ENCODE measurements at places on chromosomes 11 and 22.

DNA sequence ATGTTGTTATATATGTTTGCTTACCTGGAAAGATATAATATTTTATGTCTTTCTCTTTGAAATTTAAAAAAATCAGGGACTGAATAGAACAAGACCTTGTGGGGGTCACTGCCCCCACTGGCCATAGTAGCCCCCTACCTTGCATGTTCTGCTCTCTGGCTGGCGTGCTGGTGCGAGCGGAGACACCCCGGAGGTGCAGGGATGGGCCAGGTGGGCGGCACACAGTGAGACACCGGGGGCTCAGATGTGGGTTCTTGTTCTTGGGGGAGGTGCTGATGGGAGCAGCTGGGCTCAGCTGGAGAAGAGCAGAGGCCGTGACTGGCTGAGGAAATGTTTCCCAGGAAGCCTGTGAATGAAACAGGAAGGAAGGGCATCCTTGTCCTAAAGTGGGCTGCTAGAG, 20.2 kb downstream of the GAB4 start:
- DNase-seq: no peak

DNA sequence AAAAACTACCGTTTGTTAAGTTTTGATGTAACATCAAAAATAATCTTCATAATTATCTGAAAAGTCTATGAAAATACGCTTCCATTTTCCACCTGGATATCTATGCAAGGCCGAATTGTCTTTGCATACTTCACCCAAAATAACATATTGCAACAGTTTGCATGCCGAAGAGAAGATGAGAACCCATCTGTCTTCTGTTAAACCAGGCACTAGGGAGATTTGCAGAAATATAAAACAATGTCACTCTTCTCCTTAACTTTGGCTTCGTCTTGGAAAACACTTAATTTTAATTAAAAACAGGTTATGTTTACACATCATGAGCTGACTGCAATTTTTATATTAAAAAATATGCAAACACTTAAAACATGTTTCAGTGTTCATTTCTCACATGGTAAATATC, 1325.8 kb downstream of the TBC1D22A start:
- DNase-seq: no peak

DNA sequence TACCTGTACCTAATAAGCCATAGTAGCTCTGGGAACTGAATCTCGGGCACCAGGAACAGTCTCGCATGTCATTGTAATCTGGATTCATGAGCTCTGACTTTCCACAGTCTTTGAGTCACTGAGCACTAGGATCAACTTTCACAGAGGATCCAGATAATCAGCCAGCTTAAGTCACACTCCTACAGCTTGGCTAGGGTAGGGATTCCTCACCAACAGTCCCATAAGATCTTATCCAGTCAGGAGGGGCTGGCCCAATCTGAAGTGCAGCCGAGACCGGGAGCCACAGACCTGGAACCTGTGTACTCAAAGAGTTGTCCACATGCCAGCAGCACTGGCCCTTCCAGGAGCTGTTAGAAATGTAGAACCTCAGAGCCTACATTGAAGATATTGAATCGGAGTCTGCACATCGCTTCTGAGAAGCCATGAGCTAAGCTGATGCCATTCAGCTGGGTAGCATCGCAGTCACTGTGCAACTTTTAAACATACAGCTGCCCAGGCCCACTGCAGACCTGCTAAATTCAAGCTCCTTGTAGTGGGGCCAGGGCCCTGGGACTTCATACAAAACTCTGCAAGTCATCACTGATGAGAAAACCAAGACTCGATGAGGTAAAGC, 538.8 kb upstream of the B3GAT1 start:
- no peak for DNase-seq

DNA sequence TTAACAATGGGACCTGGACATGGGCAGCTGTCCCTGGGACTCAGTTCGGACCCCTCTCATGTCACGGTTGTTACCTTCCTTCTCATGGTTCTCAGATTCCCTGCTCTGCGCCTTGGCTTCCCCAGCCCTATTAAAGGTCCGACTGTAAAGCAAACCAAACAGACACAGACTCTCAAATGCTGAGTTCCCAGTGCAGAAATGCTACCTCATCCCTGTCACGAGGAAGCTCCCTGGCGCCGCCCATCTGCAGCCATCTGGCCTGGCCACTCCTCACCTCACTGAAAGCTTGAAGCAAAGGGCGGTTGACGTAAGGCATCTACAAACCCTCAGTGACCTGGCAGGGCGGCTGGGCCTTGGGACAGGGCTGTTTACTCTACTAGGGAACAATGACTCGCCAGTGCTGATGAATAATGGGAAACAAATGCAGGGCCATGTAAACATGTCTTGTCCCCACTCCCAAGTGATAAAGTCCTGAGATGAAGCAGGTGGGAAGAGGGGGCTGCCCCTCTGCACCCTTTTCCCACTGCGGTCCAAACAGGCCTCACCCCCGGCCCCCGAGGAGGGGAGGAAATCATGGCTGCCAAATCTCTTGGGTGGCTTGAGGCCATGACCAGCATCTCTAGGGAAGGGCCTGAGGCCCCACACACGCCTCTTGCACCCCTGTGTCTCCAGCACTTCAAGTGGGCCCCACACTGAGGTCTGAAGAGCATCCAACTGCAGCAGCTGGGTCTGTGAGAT, 49.3 kb downstream of the SCUBE1 start:
- DNase-seq: no peak

DNA sequence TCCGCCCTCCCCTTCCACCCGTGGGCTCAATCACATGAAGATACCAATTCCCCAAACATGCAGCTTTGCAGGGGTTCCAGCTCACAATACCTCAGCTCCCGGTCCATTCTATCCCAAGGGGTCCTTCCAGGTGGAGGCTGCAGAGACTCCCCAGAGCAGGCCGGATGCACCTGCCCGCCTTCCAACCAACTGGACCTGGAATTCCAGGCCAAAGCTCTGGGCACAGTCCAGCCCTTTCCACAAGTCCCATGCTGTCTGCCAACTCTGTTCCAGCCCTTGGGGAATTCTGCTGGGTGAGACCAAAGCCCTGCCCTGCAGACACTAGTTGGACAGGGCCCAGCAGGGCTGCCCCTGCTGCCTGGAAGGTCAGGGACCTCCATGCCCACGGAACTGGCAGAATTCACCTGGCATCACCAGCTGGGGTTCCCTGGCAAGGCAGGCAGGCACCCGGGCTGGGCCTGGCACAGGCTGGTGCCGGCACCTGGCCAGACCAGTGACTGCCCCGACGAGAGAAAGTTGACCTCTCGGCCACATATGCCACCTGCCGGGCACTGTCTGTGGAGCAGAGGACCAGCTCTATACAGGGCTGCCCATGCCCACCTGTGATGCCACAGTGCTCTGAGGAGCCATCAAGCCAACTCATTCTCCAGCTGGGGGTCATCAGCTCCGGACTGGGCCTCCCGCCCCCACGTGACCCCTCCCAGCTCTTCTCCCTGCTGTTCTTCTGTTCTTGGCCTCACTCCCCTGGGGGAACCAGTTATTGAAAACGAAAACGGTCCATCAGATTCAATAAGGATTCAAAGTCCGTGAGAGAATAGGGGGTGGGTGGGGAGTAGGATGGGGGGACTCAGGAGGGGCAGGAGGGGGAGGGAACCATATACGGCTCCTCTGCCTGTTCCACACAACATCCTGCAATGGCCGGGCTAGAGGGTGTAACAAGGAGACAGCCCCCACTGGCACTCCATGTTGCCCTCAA, 4.7 kb downstream of the SYT7 start:
- DNase-seq: no peak

GRCh38 chr11:7511401-7511800, 2.4 kb upstream of the PPFIBP2 start:
- no peak for DNase-seq

- DNase-seq: no peak
Measured at GRCh38 chr22:34113381-34113780, 193.1 kb upstream of the LARGE1 start.

DNA sequence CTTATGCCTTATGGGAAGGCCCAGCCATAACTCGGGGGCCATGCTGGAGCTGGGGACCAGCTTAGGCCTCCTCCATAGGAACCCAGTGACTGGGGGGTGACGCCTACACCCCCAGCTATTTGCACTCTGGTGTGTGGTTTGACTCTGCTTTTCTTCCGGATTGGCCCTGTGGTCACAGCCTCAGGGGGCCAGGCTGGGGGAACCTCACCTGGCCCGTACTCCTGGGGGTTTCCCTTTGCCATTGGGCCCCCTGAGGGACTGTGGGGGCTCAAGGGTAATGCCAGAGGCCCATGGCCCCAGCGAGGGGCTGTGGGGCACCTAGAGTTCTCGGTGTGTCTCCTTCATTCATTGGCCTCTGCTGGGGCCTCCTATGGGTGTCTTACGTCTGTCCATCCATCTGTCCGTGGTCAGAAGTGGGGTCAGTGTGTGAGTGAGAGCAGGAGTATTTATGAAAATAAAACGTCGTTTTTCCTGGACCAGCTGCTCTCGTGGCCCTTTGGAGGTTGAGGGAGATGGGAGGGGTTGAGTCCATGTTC, 6.3 kb upstream of the SH3BP1 start:
- no peak for DNase-seq

GRCh38 chr22:27714068-27714467, 87.5 kb downstream of the MN1 start:
- no peak for DNase-seq

- DNase-seq: no peak
Measured at GRCh38 chr22:30408388-30409102, 11.7 kb downstream of the SEC14L2 start.

DNA sequence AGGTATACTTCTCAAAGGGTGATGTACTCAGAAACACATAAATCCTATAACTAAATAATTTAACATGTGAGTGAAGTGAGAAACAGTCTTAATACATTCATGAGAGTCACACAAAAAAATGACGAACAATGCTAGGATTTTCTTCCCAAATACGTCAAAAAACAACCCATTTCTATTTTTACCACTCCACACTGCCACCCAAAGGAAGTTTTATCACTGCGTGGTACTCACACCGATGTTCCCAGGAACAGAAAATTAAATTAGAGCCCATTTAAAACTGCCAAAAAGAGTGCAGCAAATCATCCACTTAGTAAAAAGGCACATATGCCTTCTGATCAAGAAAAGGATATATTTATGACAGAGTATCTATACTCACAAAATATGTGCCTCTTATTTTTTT, 710.9 kb upstream of the FAT3 start:
- DNase-seq: no peak

DNA sequence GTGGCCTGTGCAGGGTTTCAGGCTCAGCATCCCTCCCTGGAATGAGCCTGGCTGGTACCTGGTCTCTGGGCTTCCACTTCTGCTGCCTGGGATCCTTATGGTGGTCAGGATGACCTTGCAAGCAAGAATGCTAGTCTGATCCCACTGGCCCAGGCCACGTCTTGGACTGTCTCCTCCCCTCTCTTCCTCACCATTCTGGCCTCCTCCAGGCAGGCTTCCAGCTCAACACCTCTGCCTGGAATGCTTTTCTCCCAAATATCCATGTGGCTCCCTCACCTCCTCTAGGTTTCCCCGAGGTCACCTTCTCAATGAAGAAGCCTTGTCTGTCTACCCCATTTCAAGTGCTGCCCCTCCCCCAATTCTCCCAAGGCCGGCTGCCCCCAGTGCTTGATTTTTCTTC, 39.4 kb upstream of the ALX4 start:
- no peak for DNase-seq

- no peak for DNase-seq
Measured at GRCh38 chr11:1310772-1311468, 1.5 kb upstream of the TOLLIP start.

DNA sequence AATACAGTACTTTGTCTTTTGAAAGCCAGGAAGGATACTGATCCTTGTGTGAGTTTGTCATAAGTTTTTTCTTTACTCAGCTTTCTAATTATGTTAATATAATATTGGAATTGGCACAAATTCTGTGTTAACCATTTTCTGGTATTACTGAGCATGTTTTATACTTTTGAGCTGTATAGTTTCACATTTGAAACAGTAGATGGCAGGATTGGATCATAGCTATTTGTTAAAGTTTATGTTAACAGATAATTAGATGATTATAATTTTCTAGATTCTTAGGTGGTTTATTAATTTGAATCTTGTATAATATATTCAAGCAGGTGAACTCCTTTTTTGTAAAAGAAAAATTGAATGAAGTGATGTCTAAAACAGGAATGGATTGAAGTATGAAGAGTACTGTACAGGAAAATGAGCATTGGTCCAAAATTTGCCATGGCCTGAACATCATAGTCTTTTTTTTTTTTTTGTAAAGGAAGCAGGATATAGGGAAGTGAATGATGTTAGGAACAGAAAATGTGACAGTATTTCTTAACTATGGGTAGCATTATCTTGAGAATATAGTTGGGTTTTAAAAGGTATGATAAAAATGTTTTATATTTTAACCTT, 102.0 kb downstream of the CYP2R1 start:
- no peak for DNase-seq

GRCh38 chr22:32509045-32509444, 34.4 kb downstream of the FBXO7 start:
- DNase-seq: no peak

DNA sequence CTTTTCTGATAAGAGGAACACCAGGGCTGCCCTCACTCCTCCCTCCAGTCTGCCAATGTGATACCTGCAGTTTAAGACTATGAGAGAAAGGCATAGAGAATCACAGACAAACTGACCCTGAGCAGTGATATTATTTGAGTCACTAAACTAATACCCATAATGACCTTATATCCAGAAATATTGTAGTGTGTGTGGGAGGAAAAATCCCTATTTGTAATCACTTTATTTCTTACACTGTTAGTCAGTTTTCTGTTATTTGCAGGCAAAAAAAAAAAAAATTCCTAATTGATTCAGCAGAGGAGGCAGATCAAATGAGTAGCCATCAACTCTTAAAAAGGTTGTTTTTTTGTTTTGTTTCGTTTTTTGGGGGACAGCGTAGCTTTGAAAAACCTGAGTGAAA, 82.5 kb downstream of the MAML2 start:
- no peak for DNase-seq

GRCh38 chr11:111018566-111018965, 227.0 kb upstream of the POU2AF2 start:
- no peak for DNase-seq

- no peak for DNase-seq
Measured at GRCh38 chr11:97732011-97732632, 1288.6 kb upstream of the CNTN5 start.

- DNase-seq: no peak
Measured at GRCh38 chr22:17578136-17578754, 14.9 kb downstream of the SLC25A18 start.

- DNase-seq: no peak
Measured at GRCh38 chr22:22855617-22856308, 31.9 kb upstream of the IGLL5 start.

GRCh38 chr22:19900707-19901436, 40.7 kb upstream of the COMT start:
- DNase-seq: no peak

GRCh38 chr11:422249-422656, 7.5 kb upstream of the SIGIRR start:
- no peak for DNase-seq

- DNase-seq: no peak
Measured at GRCh38 chr11:5289696-5290095, 12.1 kb downstream of the OR51B4 start.

GRCh38 chr11:130076778-130077481, 7.2 kb downstream of the APLP2 start:
- DNase-seq: no peak

DNA sequence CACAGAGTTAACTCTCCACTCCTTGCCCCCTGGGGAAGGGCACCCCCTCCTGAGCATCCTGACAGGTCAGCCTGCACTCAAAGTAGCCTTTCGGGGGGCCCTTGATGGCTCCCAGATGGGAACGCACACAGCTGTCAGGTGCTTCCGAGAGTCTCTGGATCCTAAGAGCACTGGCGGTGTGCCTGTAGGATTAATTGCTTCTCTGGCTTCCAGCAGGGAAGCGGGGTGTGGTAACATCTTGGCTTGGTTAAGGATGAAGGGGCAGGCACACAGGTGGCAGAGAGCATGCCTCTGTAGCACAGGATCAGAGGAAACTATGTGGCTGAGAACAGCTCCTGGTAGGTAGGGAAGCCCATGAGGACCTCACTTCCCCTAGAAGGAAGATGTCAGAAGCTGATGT, 199.8 kb downstream of the MIAT start:
- no peak for DNase-seq
